NCI-H69 (cell line): ENCODE measurements at places on chromosomes 2 and 18.
A peak's percentile ranks its signal among the peaks of the same experiment; 100 is the strongest.

GRCh38 chr2:166792808-166793207, 95.5 kb upstream of the XIRP2 start:
- no peak for DNase-seq

- no peak for DNase-seq
Observed at GRCh38 chr2:6721395-6721794, 144.3 kb downstream of the CMPK2 start.

DNA sequence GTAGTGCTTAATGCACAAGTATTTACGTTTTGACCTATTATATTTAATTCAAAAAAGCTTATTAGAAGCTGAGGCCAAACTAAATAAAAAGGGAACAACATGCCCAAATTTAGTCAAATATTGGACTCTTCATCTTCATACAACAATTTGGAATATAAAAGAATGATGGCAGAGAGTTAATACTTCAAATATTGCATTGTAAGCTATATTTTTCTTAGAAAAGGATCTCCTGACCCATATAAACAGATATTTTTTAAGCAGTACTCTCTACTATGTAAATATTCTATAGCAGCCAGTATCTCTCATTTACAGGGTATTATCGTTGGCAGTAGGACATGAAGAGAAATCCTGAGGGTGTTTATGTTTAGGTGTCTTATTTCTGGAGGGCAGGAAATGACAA, 531.2 kb downstream of the NYAP2 start:
- DNase-seq = no peak

GRCh38 chr2:159225025-159226016, 61.2 kb downstream of the WDSUB1 start:
- peak; percentile 66 for DNase-seq

- DNase-seq = peak; percentile 45
Observed at GRCh38 chr2:181106789-181107627, 126.6 kb downstream of the UBE2E3 start.

- no peak for DNase-seq
Observed at GRCh38 chr2:157168501-157168900, 89.0 kb upstream of the GALNT5 start.

DNA sequence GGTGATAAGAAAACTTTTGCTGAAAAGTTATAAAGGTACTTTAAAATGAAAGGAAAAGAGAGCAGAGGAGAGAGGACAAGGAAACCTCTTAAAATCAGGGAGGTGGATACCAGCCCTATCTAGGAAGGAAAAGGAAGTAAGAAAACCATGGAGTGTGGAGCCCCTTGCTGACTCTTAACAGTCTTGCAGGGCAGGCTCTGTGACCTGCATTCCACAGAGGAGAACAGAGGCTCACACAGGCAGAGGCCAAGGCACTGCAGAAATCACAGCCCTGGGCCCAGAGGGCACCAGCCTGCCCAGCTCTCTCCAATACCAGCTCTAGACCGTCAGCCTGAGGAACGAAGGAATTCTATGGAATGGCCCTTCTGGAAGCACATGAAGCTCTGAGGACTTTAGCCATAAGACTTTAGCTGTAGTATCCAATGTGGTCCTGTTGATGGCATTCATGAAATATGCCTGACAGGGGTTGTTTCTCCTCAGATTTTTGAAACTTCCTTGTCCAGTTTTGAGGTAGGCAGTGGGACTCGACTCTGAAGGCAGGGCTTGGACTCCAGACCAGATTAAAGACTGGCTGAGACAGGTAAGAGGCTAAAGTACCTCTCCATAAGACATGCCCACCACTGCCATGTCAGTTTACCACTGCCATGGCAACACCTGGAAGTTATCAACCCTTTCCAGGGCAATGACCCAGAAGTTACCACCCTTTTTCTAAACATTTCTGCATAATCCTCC, 216.3 kb downstream of the ANAPC1 start:
- peak; percentile 4 for DNase-seq

- no peak for DNase-seq
Observed at GRCh38 chr18:56647951-56648893, 2.9 kb upstream of the WDR7 start.

DNA sequence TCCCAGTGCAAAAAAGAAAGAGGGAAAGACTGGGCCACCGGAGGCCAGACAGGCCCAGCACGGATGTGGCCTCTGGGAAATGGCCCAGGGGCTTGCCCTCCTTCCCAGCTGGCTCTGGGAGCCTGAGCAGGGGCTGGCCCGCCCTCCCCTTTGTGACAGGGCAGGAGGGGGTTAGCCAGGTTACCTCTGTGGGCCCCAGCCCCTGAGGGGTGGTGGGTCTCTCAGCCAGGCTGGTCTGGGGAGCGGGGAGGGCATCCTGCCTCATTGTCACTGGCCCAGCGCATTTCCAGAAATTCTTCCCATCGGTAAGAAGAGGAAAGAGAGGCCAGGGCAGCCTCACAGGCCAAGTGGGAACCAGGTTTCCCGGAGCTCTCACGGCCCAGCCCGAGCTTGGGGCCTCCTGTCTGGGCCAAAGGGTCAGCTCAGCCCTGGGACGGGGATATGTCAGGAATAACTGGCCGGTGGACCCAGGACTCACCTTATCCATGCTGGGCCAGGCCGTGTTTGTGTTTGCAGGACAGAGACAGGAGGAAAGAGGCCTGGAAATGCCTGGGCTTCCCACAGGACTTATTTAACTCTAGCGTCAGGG, 182.2 kb downstream of the ZFP36L2 start:
- DNase-seq = no peak

DNA sequence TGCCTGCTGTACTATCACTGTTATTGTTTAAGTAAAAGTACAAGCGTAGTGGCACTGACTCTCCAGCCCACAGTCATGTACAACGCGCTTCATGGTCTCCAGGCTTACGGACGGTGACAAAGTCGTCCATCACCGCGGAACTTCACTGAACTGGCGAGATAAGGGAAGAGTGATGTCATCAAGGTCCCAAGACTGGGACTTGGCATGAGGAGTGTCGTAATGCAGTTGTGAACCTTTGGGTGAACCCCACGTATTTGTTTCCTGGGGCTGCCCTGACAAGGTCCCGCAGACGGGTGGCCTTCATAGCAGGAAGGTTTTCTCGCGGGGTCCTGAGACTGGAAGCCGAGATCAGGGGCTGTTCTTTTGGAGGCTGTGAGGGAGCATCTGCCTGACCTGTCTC, 17.3 kb downstream of the NFATC1 start:
- no peak for DNase-seq

- peak; percentile 85 for DNase-seq
Observed at GRCh38 chr2:122663620-122664019, 908.2 kb downstream of the TSN start.

GRCh38 chr18:50334546-50335152, 40.2 kb upstream of the SKA1 start:
- no peak for DNase-seq

DNA sequence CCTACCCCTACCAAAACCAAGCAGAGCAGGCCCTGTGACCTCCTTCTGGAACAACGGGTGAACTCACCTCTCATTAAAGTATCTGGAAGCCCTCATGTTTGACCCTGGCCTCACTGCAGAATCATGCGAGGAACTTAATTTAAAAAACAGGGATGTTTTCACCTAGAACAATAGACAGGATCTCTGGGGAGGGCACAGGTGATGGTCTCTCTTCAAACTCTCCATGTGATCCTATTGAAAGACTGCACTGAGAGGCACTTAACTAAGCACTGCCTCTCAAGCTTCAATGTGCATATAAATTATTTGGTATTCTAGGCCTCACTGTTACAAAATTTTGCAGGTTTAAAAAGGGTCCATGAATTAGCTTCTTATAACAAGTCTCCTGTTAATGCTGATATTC, 7.5 kb downstream of the ZNF519 start:
- no peak for DNase-seq

GRCh38 chr2:189116979-189117378, 62.6 kb downstream of the COL5A2 start:
- no peak for DNase-seq

- DNase-seq = peak; percentile 22
Observed at GRCh38 chr2:134351016-134351415, 97.1 kb downstream of the MGAT5 start.

- peak; percentile 85 for DNase-seq
Observed at GRCh38 chr18:73352546-73352945, 484.8 kb upstream of the NETO1 start.

DNA sequence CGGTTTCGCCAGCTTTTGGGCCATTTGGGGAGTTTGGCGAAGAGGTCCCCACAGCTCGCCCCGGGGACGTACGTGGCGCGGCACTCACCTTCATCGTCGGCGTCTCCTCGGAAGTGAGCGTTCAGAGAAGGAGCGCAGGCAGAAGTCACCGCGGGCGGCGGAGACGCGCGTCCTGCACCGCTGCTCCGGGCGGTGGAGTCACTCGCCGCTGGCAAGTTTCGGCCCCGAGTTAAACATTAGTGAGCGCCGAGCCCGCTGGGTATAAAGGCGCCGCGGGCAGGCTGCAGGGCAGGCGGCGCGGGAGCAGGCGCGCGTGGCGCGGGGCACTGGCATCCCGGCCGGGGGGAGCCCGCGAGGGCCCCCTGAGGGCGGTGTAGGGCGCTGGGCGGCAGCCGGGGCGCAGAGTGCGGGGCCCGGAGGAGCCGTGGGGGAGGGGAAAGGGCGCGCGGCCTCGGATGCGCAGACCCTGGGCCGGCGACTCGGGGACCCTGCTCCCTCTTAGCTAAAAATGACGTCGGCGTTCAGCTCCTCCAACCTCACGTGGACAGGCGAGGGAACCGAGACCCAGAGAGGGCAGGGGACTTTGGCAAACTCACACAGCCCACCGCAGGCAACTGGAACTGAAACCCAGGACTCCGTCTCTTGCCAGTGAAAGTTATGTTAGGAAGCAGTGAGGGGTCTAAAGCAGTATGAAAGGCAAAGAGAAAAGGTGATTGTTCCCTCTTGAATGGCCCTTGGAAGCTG, at the start of gene DPP4:
Gene DPP4 (minus strand): TSS at position 328 of the 744 bp plus-strand sequence. CDS start 234 bp downstream, at position 94.
- DNase-seq = peak; percentile 56

GRCh38 chr2:208150956-208151355, 5.0 kb upstream of the CRYGB start:
- DNase-seq = no peak

- DNase-seq = peak; percentile 6
Observed at GRCh38 chr2:34012715-34013302, 413.7 kb upstream of the FAM98A start.

- no peak for DNase-seq
Observed at GRCh38 chr2:234964631-234965461, 13.0 kb downstream of the SH3BP4 start.

DNA sequence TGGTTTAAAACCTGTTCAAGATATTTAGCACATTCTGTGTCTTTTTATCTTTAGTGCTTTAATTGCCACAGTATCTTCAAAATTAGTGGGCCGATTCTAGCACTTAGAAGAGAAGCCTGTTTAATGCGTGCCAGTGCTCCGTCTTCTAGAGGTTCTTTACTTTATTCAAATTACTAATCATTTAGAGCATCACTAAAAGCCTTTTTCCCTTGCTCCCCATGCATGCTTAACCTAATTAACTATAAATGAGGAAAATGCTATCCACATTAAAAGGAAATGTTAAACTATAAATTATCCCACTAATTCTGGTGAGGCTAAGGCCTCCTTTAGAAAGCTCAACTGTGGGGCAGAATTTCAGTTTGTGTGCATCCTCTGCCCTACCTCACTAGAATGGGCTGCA, 31.5 kb upstream of the INSIG2 start:
- no peak for DNase-seq
